ENCODE measurements at places on chromosomes 11 and 22.

GRCh38 chr22:50016308-50016987 is 3.9 kb upstream of the IL17REL start:
- no peak for DNase-seq

DNA sequence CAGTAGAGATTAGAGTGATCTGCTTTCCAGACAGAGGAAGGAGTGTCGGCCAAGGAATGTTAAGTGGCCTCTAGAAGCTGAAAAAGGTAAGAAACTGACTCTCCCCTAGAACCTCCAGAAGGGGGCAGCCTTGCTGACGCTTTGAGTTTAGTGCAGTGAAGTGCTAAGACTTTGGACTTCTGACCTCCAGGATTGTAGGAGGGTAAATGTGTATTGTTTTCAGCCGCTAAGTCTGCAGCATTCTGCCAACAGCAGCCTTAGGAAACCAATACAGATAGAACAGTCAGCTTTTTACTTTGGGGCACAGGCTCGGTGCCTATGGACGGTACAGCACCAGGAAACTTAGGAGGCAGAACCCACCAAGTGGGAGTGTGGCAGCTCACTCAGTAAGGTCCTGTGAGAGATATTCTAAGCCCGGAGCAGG is 3.6 kb upstream of the TBC1D22A start:
- DNase-seq, result no peak

- DNase-seq, result no peak
Measured at GRCh38 chr11:64698427-64698826, 24.6 kb downstream of the NRXN2 start.

GRCh38 chr22:47323518-47323917 is 561.1 kb downstream of the TBC1D22A start:
- DNase-seq, result no peak

GRCh38 chr11:77284476-77285468 is 16.7 kb downstream of the GDPD4 start:
- DNase-seq, result no peak

DNA sequence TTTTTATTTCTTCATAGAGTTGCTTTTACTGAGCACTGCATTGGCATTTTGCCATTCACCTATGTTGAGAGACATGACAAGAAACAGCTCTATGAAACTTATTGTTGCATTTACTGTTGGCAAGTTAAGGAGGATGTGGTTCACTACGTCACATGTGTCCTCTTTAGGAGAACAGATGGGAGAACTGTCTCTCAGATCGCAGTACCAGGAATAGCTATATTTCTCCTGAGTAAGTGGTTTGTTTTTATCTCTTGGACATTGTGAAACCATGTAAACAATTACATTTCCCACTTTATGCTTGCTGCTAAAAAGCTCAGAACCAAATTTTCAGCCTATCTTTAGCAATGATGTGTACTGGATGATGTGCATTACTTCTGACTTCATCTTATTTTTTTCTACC is 34.8 kb upstream of the PSMA1 start:
- no peak for DNase-seq

GRCh38 chr11:93784935-93785360 is 866 bp downstream of the MED17 start:
- DNase-seq, result no peak

- DNase-seq, result no peak
Measured at GRCh38 chr11:47163193-47163592, 13.5 kb downstream of the ARFGAP2 start.

DNA sequence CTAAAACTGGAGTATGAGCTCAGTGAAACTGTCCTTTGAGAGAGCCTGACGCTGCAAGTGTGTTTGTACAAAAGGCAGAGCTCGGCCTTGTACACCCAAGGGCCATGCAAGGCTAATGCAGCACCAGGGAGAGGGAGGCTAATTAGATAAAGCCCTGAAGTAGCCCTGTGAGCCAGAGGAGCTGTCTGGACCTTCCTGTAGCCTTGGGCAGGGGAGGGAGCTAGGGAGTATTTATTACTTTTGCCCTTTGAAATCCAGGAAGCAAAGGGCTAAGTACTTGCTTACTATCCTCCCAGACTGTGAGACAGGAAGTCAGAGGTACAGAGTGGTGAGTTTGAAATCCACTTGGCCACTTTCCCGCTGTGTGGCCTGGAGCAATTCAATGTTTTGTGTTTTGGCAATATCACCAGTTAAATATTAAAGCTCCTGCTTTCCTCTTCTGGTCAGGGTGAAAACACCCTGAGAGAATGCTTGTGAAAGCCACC is 10.2 kb upstream of the LDHA start:
- DNase-seq, result peak; percentile 56

DNA sequence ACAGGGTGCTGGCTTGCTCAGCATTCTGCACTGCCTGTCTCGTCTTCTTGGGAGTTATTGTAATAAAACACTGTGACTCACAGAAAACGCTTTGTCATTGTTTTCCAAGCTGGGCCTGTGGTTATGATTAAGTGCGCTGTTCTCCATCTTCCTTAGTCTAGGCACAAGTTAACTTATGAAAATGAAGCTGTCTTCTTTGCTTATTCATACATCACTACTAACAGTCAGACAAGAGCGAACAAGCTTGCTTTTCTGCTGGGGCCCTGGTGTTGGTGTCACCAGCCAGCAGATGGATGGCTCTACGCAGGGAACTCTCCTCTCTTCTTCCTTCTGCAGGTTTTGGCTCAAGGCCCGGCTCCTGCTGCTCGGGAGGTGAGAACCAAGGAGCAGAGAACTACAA is 380.1 kb upstream of the SYN3 start:
- DNase-seq, result peak; percentile 63

DNA sequence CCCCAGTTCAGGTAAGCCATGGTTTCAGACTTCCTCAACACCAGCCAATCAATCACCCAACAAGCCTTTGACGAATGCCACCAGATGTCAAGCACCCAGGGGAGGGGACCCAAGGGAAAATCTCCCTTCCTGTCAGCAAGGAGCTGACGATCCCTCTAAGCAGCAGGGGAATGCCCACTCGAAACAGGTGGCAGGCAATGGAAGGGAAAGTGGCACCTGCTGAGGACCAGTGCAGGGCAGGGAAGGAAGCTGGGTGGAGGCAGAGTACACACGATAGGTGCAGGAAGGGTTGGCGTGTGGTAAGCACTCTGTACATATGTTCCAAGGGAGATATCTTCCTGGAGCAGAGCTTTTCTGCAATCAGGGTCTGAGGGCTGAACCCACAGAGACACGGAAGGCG is 11.7 kb upstream of the CREB3L1 start:
- DNase-seq, result no peak

DNA sequence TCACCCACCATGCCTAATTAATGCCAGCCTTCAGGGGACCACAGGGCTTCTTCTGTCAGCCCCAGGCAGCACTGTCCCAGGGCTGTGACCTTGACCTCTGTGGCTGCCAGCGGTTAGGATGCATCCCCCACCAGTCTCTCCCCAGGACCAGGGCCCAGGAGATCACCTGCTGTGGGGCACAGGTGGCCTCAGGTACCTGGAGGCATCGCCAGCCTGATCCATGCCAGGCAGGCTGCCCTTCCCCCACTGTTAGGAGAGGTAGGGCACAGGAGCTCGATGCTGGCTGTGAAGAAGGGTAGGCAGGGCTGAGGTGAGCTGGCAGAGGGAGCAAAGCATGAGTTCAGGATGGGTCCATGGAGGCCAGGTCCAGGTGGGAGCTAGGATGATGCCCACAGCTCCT is 16.7 kb upstream of the MDK start:
- no peak for DNase-seq

DNA sequence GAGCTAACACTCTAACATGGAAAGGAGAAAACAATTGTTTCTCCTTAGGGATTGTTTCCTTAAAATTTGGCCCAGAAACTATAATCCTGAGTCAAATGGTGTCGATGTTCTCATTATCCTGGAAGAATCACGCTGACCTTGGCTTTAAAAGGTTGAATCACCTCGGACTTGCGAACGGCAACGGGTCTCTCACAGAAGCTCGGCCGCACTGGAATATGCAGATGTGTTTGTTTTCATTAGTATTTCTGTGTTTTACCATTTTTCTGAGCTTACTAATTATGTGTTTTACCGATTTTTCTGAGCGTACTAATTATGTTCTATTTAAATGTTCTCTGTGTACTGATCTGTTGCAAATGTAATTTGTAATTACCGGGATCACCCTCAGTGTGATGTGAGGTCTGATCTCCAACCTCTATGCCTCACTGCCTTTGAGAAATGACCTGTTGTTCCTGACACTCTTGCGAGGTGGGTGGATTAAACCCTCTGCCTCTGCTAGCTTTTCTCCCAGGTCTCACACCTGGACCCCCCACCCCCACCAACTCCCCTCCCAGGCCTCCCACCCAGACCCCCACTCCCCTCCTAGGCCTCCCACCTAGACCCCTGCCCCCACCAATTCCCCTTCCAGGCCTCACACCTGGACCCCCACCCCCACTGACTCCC is 38.3 kb upstream of the BRSK2 start:
- DNase-seq, result no peak

GRCh38 chr11:115550291-115551059 is 46.3 kb upstream of the CADM1 start:
- no peak for DNase-seq

DNA sequence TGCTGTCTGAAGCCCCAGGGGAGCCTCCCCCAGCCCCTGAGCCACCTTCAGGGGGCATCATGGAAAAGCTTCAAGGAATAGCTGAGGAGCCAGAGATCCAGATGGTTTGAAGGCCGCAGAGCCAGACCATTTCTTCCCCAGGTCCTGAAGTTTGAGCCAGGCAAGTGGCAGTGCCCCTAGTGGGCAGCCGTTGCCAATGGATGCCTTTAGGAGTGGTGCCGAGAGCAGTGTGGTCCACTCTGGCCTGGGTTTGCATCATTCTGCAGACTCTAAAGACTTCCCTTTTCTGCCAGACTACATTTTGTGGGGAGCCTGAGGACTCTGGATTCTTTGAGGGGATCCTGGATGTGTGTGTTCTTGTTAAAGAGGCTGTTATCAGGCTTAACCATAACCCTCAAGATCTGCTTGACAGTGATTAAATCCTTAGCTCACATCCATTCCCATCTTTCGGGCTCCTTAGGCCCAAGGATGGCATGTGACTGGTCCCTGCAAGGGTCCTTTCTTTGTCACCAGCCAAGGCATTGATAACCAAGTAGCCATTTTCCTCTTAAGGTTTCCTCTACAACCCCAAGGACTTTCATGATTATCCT is 13.1 kb downstream of the HINFP start:
- DNase-seq, result no peak

DNA sequence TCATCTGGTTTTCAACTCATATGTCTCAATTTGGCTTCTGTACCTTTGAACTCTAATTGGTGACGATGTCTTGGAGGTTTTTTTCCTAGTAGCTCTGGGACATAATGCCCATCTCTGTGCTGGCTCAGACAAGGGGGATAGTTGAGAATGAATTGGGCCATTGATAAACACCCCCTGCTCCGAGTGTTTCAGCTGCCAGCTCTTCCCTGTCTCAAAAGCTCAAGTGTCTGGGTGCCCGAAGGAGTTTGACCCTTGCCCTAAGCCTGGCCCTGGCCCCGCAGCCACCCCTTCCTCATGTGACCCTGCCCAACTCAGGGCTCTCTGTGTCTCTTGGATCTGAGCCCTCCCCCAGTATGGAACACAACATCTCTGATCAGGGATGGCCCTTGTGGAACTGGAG is 3.0 kb downstream of the INSC start:
- no peak for DNase-seq

- no peak for DNase-seq
Measured at GRCh38 chr22:50175921-50176849, 5.7 kb downstream of the PANX2 start.

DNA sequence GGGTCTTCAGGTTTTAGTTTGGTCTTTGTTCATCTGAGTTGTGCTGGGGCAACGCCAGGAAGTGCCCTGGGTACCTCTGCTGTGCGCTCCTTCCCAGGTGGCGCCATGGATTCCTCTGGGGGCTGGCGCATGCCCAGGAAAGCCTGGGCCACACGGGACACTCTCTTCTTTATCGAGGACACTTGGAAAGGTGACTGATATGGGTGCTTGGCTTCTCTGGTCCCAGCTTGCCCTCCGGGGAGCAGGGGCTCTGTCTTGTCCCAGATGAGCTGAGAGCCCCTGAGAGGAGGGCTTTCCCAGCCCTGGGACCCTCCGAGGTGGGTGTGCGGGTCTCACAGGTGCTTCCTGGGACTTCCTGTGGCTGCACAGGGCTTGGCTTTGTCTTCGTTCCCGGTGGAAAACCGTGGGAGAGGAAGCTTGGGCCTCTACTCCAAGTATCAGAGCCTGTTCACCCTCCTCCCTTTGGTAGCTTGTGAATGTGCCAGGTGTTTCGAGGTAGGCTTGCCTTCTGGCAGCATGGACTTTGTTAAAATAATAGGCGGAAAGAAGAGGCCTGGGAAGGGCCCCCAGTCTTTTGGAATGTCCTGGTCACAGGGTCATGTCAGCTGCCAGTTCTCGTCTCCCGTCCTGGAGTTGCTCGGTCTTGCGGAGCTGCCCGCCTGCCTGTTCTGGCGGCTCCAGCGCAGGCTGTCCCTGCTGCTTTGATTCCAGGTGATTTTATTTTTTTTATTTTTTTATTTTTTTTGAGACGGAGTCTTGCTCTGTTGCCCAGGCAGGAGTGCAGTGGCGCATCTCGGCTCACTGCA is 10.1 kb upstream of the NEAT1 start:
- no peak for DNase-seq

DNA sequence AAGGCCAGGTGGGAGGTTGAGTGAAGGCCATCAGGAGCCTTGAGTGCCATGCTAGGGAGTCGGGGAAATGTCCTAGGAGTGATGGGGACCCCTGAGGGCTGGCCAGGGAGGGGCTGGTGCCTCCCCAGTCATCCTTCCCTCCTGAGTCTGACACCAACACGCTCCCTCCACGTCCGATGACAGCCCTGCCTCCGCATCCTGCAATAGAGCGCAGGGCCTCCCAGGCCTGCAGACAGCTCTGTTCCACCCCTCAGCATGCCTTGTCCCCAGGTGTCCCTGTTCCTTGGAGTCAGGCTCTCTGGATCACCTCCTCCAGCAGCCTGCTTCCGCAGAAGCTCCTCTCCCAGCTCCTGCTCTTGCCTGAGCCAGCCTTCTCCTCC is 3.1 kb downstream of the RAC2 start:
- DNase-seq, result no peak

GRCh38 chr11:72202571-72202970 is 10.6 kb downstream of the FOLR1 start:
- no peak for DNase-seq

- no peak for DNase-seq
Measured at GRCh38 chr11:34585735-34586487, 35.0 kb upstream of the EHF start.

- DNase-seq, result no peak
Measured at GRCh38 chr11:57546869-57547475, 9.6 kb downstream of the SMTNL1 start.

GRCh38 chr11:37712251-37712650 is 1114.2 kb upstream of the RAG2 start:
- no peak for DNase-seq

- no peak for DNase-seq
Measured at GRCh38 chr11:30990625-30991296, 378.8 kb downstream of the DCDC1 start.

DNA sequence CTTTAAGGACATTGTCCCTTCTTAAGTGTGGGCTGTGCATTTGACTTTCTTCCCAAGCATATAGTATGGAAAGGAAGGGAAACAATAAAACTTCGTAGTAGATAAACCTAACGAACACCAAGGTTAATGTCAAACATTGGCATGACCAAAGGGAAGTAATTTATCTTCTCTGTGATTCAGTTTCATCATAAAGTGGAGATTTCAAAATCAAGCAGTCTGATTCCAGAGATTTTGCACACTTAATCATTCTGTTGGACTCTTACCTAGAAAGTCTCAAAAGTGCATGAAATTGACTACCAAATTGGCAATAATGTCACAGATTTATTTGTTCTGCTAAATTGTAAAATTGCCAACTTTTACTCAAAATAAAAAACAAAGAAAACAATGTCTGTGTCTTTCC is 559.7 kb downstream of the JRKL start:
- no peak for DNase-seq

- DNase-seq, result peak; percentile 9
Measured at GRCh38 chr22:39634530-39635405, 64.2 kb downstream of the CACNA1I start.

Measured in T1000 (cell line).